ENCODE measurements at places on chromosomes 12 and 14. TPM values are rescaled to one million over a fixed set of nuclear protein-coding genes. Genes with fewer than 3 reads are reported as not detected.

The GLIPR1L1 gene
- total RNA-seq = not detected

The P2RX7 gene
- 1.6 TPM for total RNA-seq

The TAS2R9 gene
- not detected for total RNA-seq

The ALDH6A1 gene
- 69.6 TPM for total RNA-seq

GRCh38 chr14:37413504-37414003 lies 181.5 kb downstream of the FOXA1 start:
- DNase-seq = no peak

GRCh38 chr12:12506496-12506890 lies 56.2 kb downstream of the DUSP16 start:
- no peak for DNase-seq

GRCh38 chr12:42704810-42705401 lies 115.4 kb upstream of the PRICKLE1 start:
- DNase-seq = no peak

The ALDH1L2 gene
- 3.0 TPM for total RNA-seq

The LALBA gene
- total RNA-seq = not detected

DNA sequence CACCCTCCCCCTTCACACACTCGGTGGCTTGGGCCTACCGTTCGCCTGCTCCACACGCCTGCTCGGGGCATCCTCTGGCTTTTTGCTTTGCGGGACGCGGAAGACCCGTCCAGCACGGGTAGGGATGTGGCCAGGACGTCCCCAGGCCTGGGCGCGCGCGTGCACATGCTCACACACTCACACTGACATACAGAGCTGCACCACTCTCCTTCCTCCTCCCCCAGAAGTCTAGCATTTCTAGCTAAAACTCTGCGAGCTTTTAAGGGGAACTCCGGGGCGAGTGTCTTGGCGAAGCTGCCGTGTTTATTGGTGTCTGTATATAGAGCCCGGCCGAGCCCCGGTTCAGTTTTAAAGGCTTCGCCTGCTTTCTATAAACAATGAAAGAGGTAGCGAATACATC lies 5.0 kb downstream of the TBX5 start:
- peak; percentile 49 for DNase-seq

DNA sequence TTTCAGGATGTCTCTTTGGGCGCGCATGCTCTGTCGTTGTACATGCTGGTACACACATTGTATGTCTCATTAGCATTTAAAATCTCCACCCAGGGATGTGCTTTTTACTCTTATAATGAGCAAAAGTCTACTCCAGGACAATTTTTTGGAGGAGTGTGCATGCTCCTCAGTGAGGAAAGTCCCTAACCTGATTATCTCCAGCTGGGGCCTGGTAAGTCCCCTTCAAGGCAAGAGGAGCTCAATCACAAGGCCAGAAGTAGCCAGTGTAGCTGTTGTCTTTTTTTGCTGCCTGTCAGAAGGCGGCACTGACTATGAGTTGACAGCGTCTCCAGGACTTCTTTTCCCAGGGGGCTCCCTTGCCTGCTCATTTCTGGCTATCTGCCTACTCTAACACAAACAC lies 218.3 kb upstream of the CNTN1 start:
- no peak for DNase-seq

The TUNAR gene
- not detected for total RNA-seq

DNA sequence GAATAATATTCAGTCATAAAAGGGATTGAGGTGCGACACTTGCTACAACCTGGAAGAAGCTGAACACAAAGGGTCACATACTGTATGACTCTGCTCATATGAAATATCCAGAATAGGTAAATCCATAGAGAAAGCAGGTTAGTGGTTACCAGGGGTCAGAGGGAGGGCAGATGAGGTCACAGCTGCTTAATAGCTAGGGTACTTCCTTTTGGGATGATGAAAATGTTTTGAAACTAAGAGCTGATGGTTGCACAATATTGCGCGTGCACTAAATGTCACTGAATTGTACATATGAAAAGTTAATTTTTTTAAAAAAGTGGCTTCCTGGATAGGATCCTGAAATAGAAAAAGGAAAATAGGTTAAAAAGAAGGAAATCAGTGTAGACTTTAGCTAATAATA lies 23.8 kb downstream of the NEUROD4 start:
- DNase-seq = no peak

GRCh38 chr14:94918896-94919295 lies 149.0 kb upstream of the GSC start:
- DNase-seq = no peak

GRCh38 chr12:52518574-52519386 lies 1.4 kb downstream of the KRT5 start:
- no peak for DNase-seq

DNA sequence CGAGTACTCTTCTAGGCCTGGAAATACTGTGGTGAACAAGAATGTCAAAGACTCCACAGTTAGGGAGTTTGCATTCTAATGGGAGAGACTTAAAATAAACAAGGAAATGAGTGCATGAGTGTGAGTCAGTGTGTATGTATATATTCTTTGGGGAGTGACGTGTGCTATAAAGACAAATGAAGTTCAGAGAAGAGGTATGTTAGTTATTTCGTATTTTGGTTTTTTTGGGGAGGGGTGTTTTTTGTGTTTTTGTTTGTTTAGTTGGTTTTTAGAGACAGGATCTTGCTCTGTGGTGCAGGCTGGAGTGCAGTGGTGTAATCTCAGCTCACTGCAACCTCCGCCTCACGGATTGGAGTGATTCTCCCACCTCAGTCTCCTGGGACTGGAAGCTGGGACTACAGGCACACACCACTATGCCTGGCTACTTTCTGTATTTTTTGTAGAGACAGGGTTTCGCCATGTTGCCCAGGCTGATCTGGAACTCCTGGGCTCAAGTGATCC lies 74.3 kb downstream of the SRGAP1 start:
- no peak for DNase-seq

GRCh38 chr14:55048900-55049436 lies 2.5 kb upstream of the MAPK1IP1L start:
- no peak for DNase-seq

The KRT5 gene
- not detected for total RNA-seq

- no peak for DNase-seq
These were observed 1.6 kb downstream of the CACNA1C start for GRCh38 chr12:2054091-2055018.

- DNase-seq = peak; percentile 54
These were observed 1.5 kb downstream of the IRF2BPL start for GRCh38 chr14:77026930-77027537.

DNA sequence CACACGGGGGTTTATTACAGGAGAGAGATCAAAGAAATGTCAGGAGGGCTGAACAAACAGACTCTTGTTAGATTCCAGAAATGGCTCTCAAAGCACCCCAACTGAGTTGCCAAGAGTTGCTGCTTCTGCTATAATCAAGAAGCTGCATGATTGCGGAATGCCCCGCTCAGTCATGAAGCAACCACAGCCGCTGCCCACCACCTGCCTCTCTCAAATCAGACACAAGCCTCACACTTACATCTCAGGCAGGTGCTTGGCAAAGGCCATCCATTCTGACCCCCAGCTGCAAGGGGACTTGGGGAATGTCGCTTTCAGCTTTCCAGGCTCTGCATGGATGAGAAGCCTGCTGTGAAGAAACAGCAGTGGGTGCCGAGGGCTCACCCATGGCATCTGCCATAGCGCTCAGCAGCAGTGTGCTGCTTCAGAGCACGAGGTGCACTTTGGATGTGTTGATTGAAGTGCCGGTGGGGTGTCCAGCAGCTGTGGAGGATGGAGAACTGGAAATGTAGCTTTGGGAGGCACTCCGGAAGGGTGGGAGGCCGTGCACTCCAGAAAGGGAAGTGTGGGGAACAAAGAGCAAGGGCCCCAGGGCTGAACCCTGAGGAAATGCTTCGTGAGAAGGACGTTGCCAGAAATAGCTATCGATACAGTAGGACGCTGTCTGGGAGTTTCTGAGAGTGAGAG lies 37.7 kb downstream of the LRRC74A start:
- peak; percentile 64 for DNase-seq

DNA sequence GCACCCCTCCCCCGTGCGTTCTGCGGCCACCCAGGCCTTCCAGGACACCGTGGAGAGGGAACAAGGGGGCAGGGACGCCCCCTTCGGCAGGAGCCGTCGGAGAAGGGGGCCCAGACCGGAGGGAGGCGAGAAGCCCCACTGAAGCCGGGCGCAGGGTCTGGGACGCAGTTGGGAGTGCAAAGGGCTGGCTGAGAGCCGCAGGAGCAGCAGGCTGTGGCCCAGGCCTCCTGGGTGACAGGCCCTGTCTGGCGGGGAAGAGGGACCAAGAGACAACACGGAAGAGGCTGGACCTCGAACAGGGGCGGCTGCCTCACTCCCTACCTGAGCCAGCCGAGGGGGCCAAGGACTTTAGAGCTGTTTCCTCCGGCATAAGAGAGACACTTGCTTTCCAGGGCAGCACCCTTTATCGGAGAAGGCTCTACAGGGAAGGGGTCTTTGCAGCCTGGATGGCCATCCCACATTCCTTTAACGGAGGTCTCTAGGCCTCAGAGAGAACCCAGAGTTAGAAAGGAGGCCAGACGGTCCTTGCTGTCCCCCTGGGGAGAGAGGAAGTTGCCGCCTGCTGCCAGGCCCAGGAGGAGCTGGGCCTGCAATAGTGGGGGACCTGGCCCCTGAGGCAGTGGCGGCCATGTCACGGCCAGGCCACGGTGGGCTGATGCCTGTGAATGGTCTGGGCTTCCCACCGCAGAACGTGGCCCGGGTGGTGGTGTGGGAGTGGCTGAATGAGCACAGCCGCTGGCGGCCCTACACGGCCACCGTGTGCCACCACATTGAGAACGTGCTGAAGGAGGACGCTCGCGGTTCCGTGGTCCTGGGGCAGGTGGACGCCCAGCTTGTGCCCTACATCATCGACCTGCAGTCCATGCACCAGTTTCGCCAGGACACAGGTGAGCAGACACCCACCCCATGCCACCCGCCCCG lies 1.3 kb downstream of the DTX1 start:
- no peak for DNase-seq

The TCL1B gene
- total RNA-seq = not detected

The SVOP gene
- total RNA-seq = 2.6 TPM

Data from left ventricle myocardium inferior (tissue), 1 donor.